Lung microvascular endothelial cell (primary cell): ENCODE measurements at places on chromosomes 13 and 19. TPM values are rescaled to one million over a fixed set of nuclear protein-coding genes. Genes with fewer than 3 reads are reported as not detected.

DNA sequence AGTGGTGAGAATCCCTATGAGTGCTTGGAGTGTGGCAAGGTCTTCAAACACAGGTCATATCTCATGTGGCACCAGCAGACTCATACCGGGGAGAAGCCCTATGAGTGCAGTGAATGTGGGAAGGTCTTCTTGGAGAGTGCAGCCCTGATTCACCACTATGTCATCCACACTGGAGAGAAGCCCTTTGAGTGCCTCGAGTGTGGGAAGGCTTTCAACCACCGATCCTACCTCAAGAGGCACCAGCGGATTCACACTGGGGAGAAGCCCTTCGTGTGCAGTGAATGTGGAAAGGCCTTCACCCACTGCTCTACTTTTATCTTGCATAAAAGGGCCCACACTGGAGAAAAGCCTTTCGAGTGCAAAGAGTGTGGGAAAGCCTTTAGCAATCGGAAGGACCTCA, 18.7 kb upstream of the AURKC start:
- no peak for DNase-seq

DNA sequence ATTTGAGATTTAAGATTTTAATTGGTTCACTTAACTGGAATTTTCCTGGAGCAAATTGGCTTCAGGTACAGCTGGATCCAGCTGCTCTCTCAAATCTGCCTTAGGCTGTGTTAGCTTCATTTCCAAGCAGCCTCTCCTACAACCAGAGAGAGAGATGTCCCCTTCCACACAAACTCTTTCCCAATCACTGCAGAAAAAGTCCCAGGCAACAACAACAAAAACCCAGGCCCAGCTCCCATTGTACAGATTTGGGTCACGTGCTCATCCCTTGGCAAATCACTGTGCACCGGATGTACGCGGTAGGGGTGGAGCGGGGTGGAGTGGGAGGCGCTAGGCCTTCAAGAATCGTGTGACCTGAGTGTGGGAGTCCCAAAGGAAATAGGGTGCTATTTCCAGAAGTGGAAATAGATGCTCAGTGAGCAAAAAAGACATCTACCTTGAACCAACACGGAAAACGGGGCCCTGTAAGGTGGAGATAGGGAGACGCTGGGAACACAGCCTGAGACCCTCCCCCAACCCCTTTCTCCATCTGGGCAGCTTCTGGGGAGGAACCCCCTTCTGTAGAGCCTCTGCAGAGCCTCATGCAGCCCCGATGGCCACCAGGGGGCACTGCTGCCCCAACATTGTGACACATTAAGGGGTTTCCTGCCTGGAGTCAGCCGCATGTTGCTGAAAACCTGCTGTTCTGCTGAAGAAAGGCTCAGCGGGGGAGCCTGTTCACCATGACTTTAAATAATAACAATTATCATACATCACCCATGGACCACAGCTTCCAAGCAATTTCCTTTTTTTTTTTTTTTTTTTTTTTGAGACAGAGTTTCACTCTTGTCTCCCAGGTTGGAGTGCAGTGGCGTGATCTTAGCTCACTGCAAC, 25.4 kb downstream of the HPN start:
- peak; percentile 79 for DNase-seq

DNA sequence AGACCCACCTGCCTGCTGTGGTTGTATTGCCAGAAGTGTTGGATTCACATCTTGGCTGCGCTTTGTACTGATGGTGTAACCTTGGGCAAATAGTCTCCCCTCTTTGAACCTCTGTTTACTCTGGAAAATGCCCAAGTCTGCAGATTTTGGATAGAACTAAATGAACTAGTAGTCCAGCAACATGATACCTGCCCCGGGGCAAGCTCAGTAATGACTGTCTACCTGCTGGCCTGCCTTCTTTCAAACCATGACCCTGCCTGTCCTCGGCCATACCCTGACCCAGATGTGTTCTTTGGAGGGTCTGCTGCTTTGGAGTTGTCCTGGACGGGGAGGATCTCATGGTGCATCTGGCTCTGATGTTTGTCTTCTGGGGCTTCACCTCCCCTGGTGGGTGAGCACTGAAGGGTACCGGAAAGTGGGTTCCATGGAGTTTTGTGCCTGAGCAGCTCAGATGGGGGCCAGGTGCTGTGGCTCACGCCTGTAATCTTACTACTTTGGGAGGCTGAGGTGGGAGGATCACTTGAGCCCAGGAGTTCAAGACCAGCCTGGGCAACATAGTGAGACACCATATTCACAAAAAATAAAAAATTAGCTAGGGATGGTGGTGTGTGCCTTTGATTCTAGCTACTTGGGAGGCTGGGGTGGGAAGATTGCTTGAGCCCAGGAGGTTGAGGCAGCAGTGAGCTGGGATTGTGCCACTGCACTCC, 59.5 kb downstream of the TNFRSF19 start:
- DNase-seq: no peak

GRCh38 chr19:16623576-16623975, 4.4 kb downstream of the MED26 start:
- DNase-seq: no peak

GRCh38 chr13:35140321-35140720, 198.3 kb downstream of the NBEA start:
- DNase-seq: peak; percentile 74

Gene C19orf47
- total RNA-seq: 4.1 and 6.5 TPM in 2 replicates

GRCh38 chr13:113554333-113554700, 30.2 kb upstream of the TFDP1 start:
- DNase-seq: no peak

Gene ADGRE3
- total RNA-seq: not detected in 2 replicates

GRCh38 chr13:81133066-81133465, 792.1 kb upstream of the SPRY2 start:
- DNase-seq: no peak

Gene ZNF524
- 7.0 and 11.5 TPM in 2 replicates for total RNA-seq

DNA sequence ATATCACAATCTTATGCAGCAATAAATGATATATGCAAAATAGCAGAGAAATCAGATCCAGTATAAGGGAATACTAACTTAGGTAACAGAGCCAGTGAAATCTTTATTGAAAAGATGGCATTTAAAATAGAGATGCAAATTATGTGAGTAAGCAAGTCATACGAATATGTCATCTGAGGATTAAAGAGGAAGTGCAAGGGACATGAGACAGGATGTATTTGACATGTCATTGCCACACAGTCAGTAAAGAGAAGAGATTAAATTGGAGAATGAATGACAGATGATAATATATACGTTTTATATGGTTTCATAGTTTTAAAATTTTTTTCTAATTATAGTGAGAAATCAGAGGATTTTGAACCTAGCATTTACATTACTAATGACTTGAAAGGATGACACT, 426.4 kb downstream of the SLITRK5 start:
- no peak for DNase-seq

GRCh38 chr19:11496391-11497163, 9.1 kb downstream of the ZNF653 start:
- DNase-seq: peak; percentile 82

Gene FPR1
- not detected in 2 replicates for total RNA-seq

Gene ZNF486
- total RNA-seq: 5.2 and 9.1 TPM in 2 replicates

DNA sequence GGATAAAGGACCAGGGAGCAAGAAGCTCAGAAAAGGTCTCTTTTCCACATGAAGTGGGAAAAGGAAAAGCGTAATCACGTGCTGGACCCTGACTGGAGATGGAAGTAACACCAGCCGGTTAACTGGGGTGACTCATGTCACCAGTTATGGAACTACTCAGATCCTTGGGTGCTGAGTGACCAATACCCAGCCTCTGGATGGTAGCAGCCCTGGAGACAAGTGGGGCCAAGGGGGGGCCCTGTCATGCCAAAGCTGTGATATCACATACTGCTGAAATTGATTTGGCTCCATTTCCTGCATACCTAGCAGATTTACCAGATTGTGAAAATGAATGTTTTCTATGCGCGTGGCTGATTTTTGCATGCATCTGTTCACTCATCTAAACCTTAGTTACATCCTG, 158.9 kb downstream of the ZIC5 start:
- DNase-seq: no peak

Gene B3GNT3
- total RNA-seq: 0.22 TPM in 1 of 2 replicates, not detected in the other

DNA sequence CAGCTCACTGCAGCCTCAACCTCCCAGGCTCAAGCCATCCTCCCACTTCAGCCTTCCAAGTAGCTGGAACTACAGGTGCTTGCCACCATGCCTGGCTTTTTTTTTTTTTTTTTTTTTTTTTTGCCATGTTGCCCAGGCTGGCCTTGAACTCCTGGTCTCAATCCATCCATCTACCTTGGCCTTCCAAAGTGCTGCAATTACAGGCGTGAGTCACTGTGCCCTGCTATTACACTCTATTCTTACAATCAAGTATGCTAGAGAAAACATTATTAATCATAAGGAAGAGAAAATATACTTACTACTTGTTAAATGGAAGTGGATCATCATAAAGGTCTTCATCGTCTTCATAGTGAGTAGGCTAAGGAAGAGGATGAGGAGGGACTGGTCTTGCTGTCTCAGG, 93.3 kb upstream of the DOCK9 start:
- DNase-seq: no peak

DNA sequence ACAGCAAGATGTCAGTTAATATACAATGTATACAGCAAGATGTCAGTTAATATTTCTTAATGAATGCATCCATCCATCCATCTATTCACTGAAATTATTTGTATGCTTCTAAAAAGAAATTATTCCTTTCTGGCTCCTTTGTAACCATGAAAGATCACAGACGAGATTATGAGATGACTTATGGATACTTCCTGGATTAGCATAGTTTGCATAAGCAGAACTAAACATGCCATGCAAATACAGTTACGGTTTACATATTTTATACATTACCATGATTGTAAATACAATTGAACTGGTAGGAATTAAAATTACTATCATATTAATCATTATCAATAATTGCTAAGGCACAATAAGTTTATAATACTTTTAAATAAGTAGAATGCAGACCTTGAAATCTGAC, 32.7 kb downstream of the NALCN start:
- no peak for DNase-seq

Gene SIGLECL1
- total RNA-seq: not detected in 2 replicates

- DNase-seq: peak; percentile 48
Measured at GRCh38 chr13:50713523-50714248, 129.8 kb downstream of the DLEU7 start.

DNA sequence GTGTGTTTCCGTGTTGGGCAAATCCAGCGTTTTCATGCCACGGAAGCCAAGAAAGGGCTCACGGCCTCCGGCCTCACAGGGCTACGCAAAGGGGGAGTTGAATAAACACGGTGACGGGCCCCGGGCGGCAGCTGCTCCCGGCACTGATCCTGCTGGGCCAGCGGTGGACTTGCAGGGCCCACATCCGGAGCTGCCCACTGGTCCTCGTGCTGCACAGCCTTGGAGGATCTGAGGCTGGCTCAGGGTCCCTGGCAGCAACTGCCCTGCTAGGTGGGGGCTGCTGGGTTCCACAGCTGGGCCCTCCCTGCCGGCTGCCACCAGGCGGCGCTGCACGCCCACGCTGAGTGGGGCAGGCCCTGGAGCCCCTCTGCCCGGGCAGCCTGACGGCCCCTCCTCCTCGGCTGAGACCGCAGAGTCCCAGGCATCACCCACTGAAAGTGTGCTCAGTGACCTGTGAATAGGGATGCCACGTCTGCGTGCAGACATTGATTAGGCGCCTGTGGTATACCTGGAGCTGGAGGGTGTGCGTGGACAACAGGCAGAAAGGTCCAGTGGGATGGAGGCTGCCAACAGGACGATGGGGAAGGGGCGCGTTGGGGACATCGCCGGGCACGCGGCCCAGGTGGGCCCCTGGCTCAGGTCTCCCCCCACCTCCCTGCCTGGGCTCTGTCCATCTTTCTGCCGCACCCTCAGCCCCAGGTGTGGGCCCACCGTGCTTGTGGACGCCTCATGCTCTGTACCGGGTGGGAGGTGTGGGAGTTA, 5.3 kb upstream of the HCN2 start:
- DNase-seq: peak; percentile 37

DNA sequence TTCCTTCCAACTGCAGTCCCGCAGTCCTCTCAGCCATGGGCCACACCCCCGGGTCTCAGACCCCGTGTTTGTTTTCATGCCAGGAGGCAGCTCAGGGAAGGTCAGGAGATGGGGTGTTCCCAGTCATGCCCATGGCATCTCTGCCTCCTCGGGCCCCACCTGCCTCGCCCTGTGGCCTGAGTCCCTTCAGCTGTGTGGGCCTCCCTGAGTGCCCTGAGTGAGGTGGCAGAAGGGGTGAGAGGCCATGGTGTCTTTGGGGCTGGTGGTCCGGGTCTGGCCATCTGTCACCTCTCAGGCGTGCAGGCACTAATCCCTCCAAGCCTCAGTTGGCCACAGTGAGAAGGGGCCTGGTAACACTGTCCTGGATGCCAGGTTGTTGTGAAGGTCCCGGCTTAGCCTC, 10.9 kb upstream of the KDM4B start:
- no peak for DNase-seq

- DNase-seq: no peak
Measured at GRCh38 chr13:95452375-95452774, 100.1 kb upstream of the CLDN10 start.

DNA sequence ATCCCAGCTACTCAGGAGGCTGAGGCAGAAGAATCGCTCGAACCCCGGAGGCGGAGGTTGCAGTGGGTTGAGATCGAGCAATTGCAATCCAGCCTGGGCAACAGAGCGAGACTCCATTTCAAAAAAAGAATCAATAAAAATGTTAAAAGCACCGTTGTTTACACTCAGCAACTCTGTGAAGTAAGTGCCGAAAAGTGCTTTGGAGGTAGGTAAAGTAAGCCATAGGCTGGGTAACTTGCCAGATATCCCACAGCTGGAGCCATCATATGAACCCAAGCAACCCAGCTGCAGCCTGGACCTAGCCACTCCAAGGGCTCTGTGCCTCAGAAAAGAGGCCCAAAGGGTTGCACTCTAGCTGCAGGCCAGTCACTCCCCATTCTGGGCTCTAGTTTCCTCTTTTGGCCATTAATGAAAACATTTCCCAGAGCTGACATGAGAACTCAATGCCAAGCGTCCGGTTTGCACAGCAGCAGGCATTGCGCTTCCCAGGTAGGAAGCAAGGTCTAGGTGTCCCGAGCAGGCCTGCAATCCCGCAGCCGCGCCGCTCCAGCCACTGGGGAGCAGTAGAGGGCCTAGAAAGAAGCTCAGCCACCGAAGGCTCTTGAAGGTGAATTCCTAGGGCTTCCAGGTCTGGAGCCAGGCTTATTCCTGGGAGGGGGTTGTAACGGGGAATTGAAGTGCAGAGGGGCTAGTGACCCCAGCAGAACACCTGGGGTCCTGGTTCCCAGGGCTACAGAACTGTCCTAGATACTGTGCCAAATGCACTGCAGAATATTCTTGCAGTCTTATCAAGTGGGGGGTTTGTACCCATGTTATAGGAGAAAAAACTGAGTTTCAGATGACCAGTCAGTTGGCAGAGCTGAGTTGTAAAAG, 4.1 kb upstream of the CD79A start:
- peak; percentile 62 for DNase-seq

DNA sequence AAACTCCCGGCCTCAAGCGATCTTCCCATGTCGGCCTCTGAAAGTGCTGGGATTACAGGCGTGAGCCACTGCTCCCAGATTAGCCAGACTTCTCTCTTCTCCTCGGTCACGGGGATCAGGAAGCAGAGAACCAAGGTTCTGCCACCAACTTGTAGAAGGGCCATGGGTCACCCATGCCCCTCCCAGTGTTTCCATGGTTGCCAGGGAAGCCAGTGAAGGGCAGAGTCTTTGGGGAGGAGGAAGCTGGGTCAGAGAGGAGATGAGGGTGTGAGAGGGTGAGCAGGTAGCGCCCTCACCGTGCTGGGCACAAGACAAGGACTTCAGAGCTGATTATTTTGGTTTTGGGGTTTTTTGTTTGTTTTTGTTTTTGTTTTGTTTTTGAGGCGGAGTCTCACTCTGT, 77.1 kb downstream of the GNG7 start:
- no peak for DNase-seq
